Mammary microvascular endothelial cell (primary cell): ENCODE measurements at places on chromosomes 6 and 20. TPM values are rescaled to one million over a fixed set of nuclear protein-coding genes. Genes with fewer than 3 reads are reported as not detected.

The TRIM31 gene
- total RNA-seq, result not detected in 2 replicates

The LPA gene
- total RNA-seq, result not detected in 2 replicates

The CALHM4 gene
- 0.87 TPM in 1 of 2 replicates, not detected in the other for total RNA-seq

The DNMT3B gene
- 4.7 and 4.9 TPM in 2 replicates for total RNA-seq

The SPTLC3 gene
- 0.33 and 0.89 TPM in 2 replicates for total RNA-seq

The SLC17A3 gene
- total RNA-seq, result not detected in 2 replicates

The PRSS35 gene
- total RNA-seq, result not detected in 2 replicates
